ENCODE measurements at places on chromosomes 13 and 19. TPM values are rescaled to one million over a fixed set of nuclear protein-coding genes. Genes with fewer than 3 reads are reported as not detected.

NLRP4 gene
- total RNA-seq, result not detected

MCEMP1 gene
- not detected for total RNA-seq

LIN7B gene
- 20.0 TPM for total RNA-seq

PRODH2 gene
- not detected for total RNA-seq

ZNF699 gene
- 19.1 TPM for total RNA-seq

NR2C2AP gene
- total RNA-seq, result 33.4 TPM

IGFL1 gene
- not detected for total RNA-seq

ZNF547 gene
- total RNA-seq, result 0.40 TPM

PEG3 gene
- not detected for total RNA-seq

PSG1 gene
- not detected for total RNA-seq

KCNJ14 gene
- total RNA-seq, result 2.4 TPM

GPR4 gene
- total RNA-seq, result not detected

SLC6A16 gene
- 4.7 TPM for total RNA-seq

CD79A gene
- 2.8 TPM for total RNA-seq

TNFRSF19 gene
- total RNA-seq, result not detected

SPRED3 gene
- 1.6 TPM for total RNA-seq

SERPINE3 gene
- not detected for total RNA-seq

KIR3DL2 gene
- total RNA-seq, result 6.1 TPM

PSG2 gene
- not detected for total RNA-seq

COL5A3 gene
- total RNA-seq, result 1.9 TPM

TUBB4A gene
- 1.5 TPM for total RNA-seq

APOC1 gene
- total RNA-seq, result not detected

NDUFA11 gene
- total RNA-seq, result 139 TPM

DCLK1 gene
- not detected for total RNA-seq

OBI1 gene
- total RNA-seq, result 4.6 TPM

POGLUT2 gene
- total RNA-seq, result 0.38 TPM

ZNF225 gene
- 6.0 TPM for total RNA-seq

GADD45B gene
- total RNA-seq, result 157 TPM

CTXN1 gene
- not detected for total RNA-seq

MEIS3 gene
- 0.17 TPM for total RNA-seq

ZNF784 gene
- total RNA-seq, result 5.1 TPM

ZNF235 gene
- total RNA-seq, result 14.3 TPM

CYP2A13 gene
- not detected for total RNA-seq

ZNF575 gene
- 10.2 TPM for total RNA-seq

GRK1 gene
- not detected for total RNA-seq

COX6B2 gene
- 0.37 TPM for total RNA-seq

ZNF417 gene
- 21.6 TPM for total RNA-seq

PRSS57 gene
- 0.27 TPM for total RNA-seq

SIGLECL1 gene
- not detected for total RNA-seq

EDNRB gene
- total RNA-seq, result not detected
